ENCODE measurements at places on chromosomes 6 and 20. TPM values are rescaled to one million over a fixed set of nuclear protein-coding genes. Genes with fewer than 3 reads are reported as not detected.

TAAR5 gene
- total RNA-seq = not detected

ENPP5 gene
- 0.26 TPM for total RNA-seq

PPP1R16B gene
- total RNA-seq = 0.26 TPM

SCP2D1 gene
- not detected for total RNA-seq

C20orf141 gene
- total RNA-seq = not detected

OGFRL1 gene
- total RNA-seq = 10.0 TPM

HRH3 gene
- not detected for total RNA-seq

DNA sequence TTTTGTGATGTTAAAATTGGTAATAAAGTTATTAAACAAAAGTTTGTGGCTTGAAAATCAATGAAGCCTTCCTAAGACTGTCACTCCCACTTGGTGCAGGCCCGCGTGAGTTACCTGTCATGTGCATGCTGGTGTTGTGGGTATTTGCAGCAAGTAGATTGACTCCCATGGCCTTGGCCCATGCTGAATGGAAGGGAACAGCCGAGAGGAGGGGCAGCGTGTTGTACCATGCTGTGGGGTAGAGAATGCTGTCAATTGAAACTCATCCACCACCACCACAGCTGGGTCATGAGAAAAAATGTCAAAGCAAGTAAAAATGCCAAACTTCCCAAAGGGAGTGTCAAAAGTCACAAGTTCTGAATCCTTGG lies 12.7 kb upstream of the VNN1 start:
- DNase-seq = no peak

DNA sequence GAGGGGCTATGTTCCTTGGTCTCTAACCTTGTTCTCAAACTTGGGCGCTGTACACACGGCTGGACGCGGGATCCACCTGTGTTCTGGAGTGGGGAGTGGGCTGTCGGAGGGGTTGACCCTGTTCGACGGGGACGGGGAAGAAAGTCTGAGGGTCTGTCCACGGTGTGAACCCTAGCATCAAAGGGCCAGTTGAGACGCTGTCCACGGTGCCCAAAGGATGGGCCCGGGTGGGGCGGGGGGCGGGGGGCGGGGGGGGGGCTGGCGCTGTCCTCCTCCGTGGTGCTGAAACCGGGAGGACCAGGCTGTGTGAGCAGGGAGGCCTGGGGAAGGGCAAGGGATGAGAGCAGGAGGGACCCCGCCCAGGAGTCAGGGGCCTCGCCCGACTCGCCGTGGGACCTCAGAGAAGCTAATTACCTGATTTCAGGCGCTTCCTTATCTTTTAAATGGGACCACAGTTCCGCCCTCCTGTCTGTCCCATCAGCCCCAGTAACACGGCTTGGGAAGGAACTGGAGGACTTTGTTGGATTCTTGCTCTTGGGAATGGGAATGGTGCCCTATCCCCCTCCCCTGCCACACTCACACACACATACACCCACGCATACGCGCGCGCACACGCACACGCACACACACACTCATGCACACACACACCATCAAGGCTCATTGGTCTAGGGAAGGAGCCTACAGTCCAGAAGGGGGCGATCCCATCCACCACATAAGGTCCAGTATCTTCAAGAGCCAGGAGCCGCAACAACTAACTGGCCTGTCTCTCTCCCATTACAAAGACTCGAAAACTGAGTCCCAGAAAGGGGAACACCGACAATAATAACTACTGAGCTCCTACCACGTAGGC lies 1.0 kb upstream of the VSTM2L start:
- DNase-seq = peak; percentile 65

DNA sequence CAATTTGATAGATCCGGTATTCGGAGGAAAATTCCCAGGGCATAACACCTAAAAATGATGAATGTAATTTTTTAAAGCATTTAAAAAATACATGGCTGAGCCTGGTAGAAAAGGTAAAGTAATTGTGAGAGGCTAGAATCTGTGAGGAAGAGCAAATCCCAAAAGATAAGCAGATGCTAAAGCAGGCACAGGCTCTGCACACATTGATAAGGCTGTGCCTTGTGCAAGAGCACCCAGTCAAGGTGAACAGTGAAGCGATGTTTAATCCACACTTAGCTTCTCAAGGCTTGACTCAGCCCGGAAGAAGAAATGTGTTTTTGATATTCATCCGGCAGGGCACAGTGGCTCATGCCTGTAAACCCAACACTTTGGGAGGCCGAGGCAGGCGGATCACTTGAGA lies 5.1 kb upstream of the EPB41L2 start:
- no peak for DNase-seq

- DNase-seq = peak; percentile 22
These were observed 5.1 kb upstream of the KIAA0408 start for GRCh38 chr6:127464161-127464880.

DNA sequence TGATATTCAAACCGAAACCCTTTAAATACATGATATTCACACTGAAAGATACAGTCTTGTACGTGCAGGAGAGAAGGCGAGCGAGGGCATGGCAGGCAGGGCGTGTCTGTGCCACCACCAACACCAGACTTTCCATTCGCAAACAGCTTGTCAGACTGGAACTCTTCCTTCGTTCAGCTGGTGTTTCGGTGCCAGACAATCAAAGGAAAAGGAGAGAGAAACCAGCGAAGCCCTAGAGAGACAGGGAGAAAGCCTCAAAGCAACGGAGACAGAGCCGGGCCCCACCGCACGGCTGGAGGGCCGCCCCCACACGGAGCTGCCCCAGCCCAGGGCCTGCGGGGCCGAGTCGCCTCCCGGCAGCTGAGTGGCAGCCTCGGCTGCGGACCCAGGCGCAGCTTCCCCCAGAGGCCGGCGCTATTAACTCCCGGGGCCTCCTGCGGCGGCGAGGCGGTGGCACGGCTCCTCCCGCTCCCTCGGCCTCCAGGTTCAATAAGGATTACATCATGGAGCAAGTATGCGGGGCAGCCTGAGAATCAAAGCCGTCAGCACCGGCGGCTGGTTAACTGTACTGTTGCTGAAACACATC lies 32.1 kb upstream of the NR2E1 start:
- peak; percentile 76 for DNase-seq

DNA sequence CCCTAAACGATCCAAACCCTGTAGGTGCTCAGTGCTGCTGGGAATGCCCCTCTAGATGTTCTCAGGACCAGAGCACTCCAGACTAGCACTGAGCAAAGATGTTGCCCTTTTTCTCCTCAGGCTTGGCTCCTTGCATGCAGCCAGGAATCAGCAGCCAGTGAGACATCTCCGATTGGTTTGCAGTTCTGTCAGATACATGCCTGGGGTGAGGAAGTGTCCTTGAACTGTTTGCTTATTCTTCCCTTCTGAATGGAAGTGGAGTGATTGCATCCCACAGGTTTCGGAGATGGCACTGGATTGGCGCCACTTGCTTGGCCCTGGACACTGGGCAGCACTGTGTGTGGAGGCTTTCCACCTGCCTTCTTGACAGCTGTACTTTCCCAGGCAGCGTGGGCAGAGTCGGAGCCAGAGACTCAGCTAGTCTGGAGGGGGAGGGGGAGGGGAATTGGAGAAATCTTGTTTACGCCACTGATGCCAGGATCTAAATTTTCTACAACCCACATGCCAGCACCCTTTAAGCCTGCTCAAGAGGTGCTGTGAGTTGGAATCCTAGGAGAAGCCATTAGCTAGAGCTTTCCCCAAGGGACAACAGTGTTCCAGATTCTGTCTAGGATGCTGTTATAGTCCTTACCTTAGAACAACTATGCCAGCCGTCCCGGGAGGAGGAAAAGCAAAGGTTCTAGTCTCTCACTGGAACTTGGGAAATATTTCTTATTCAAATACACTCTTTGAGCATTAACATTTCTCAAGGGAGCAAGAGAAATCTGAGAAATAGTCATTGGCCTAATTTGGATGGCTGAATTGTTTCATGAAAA lies 49.2 kb upstream of the SASH1 start:
- DNase-seq = no peak

- no peak for DNase-seq
These were observed 145.8 kb downstream of the PACRG start for GRCh38 chr6:162873537-162873936.
